ENCODE measurements at places on chromosomes 11 and 22. TPM values are rescaled to one million over a fixed set of nuclear protein-coding genes. Genes with fewer than 3 reads are reported as not detected.

TSSK2 gene
- not detected for total RNA-seq

PITPNM1 gene
- 21.9 TPM for total RNA-seq

C11orf97 gene
- not detected for total RNA-seq

OR8K3 gene
- not detected for total RNA-seq

SIK2 gene
- 16.7 TPM for total RNA-seq

GGTLC3 gene
- total RNA-seq, result not detected

DNA sequence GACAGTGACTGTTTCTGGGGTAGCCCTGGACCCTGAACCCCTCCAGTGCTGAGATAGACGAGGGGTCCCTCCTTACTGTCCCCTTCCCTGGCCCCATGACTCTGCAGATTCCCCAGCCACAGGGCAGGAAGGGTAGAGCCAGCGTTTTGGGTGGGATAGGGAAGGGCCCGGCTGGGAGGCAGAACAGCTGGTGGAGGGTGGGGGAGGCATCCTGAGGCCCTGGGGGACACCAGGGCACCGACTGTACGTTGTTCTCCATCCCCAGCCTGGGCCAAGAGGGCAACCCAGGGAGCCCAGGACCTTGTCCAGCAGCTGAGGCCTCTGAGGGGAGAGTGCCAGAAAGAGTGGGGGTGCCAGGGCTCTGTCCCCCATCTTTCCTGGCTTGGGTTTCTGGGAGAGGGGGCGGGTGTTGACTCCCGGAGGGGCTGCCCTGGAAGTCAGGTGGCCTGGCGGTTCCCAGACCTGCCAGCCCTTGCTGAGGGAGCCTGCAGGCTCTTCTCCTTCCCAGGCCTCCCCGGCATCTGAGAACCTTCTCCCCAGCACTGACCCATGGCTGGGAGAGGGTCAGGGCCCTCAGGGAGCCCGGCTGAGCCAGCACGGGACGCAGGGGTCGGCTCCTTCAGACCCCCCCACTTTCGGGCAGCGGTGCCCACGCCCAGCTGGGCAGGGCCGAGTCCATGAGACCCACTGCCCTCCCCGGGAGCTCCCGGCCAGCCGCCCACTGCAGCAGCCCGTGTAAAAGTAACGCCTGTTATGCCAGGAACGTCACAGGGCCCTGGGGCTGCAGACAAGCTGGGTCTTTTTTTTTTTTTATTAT lies 30.3 kb downstream of the IGF2 start:
- no peak for DNase-seq

- DNase-seq, result no peak
Measured at GRCh38 chr22:41525450-41526225, 18.6 kb downstream of the POLR3H start.

DNA sequence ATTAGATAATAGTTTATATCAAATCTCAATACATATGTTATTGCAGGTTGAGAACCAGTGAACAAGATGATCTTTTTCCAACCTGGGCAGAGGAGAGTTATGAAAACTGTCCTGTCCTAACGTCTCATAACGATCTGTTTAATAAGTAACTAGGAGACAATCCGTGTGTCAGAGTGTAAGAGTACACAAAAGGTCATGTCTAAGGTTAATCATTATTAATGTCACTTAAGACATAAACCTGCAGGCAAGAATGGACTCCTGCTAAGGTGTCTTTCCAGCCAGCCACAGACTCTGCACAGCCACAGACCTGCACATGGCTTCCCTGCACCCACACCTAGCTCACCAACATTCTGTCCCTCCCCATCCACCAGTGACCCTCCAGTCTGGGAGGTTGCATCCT lies 10.1 kb downstream of the SLC5A4 start:
- no peak for DNase-seq

DNA sequence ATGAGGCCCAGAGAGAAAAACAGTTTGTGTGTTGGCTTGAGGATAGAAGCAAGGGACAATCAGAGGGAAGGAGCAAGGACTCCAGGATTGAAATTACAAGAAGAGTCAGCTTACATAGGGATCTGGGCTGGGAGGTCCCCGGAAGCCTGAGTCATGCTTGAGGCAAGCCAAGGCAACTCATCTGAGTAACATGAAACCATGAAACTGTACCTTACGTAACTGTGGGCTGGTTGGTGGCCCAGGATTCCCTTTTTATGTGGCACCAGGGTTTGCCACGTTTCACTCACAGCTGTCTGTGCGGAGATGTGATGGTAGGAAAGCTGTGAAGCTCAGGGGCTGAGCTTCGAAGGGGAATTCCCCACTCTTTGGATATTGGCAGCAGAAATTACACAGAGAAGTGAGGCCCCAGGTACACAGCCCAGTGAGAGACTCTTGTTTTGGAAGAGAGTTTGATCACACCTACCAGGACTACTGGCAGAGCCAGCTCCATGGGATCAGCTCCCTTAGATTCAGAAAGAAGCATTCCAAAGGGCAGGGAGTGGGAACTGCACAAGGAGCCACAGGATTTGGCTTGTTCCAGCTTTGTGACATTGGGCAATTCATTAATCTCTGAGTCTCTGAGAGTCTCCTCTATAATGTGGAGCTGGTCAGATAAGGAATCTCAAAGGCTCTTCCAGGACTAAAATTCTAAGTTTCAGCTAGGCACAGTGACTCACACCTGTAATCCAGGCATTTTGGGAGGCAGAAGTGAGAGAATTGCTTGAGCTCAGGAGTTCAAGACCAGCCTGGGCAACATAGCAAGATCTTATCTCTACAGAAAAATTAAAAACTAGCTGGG lies 7.8 kb downstream of the SLC5A1 start:
- no peak for DNase-seq

- DNase-seq, result no peak
Measured at GRCh38 chr22:27895600-27895999, 23.5 kb downstream of the PITPNB start.

DNA sequence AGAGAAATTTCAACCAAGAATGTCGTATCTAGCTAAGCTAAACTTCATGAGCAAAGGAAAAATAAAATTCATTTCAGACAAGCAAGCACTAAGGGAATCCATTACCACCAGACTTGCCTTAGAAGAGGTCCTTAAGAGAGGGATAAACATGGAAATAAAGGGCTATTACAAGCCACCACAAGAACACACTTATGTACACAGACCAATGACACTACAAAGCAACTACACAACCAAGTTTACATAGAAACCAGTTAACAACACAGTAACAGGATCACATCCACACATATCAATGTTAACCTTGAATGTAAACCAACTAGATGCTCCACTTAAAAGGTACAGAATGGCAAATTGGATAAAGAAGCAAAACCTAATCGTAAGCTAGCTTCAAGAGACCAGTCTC lies 38.0 kb downstream of the TMEM123 start:
- no peak for DNase-seq

DNA sequence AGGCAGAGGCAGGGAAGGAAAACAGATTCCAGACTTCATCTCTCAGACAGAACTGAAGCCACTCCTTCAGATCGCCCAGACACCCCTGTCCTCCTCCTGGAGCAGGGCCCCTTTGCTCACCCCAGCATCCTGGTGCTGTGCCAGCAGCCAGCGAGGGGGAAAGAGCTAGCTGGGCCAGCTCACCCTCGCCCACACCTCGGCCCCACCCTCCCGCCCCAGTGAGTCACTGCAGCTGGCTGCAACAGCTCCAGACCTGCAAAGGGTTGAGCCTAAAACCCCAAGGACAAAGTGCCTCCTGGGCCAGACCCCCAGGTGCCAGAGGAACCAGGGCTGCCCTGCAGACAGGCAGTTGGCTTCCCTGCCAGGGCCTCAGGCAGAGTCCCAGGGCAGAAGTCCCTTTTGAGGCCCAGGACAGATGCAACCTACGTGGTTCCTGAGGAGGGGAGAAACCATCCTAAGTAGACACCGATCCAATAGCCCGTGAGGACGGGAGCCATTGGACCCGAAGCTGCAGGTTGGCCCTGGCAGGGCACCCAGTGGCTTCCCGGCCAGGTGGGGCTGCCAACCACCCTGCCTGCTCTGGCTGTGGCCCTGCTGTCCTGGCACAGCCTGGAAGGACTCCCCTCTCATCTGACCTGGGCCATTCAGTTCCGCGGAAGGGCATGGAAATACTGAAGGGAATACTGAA lies 7.2 kb downstream of the AHNAK start:
- peak; percentile 93 for DNase-seq

GRCh38 chr11:119509969-119510401 lies 87.0 kb upstream of the THY1 start:
- DNase-seq, result no peak

DNA sequence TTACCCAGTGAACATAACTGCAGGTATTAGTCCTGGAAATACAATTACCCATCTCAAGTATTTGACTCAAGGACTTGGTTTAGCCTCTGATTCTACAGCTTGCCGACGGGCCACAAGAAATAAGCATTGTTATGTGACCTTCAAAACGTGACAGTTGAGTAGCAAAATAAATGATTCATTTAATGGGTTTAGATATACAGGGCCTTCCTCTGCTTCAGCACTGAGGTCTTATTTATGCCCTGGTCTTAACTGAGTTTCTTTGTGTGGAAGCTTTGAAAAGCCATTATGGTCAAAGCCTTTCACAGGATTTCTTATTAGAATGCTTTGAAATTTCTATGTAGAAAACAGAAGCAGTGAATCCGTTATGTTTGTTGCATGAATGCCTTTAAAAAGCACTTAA lies 899.2 kb upstream of the API5 start:
- DNase-seq, result no peak

DNA sequence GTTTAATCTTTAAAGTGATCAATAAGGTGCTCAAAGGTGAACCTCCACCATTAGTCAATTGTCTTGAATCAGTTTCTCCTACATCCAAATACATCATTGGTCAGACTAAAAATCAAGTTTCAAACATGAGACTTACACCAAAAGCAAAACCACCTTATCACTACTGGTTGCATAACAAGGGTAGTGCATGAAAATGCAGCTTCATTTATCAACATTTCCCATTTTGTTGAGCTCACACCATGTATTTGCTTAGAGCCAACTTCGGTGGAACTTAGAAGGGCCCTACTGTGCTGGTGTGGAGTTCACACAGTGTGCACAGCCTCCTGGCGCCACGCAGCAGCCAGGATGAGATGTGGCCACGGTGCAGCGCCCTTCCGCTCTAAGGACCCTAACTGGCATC lies 23.1 kb upstream of the PHLDA2 start:
- no peak for DNase-seq

DNA sequence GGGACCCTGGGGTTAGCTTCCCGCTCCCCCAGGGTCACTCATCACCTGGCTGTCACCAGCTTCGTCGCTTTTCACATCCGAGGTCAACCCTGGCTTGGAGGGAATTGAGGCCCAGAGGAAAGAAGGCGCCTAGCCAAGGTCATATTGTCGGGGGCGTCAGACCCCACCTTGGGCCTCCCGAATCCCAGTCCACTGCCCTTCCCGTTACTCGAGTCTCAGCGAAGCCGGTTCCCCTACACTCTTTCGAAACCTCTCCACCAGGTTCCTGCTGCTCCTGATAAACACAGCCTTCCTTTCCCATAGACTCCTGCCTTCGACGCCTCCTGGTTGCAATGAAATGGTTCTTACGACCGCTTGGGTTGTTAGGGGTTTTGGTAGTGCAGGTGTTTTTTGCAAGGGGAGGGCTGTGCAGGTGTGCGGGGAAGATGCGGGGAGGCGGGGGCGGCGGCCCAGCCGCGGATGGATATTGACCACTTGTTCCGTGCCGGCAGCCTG lies 642 bp downstream of the NAA40 start:
- DNase-seq, result no peak

GRCh38 chr11:37647767-37648166 lies 1049.7 kb upstream of the RAG2 start:
- no peak for DNase-seq

- DNase-seq, result no peak
Measured at GRCh38 chr22:38844315-38845003, 631 bp upstream of the NPTXR start.

GRCh38 chr22:28424427-28425080 lies 255.1 kb downstream of the TTC28 start:
- DNase-seq, result no peak

GRCh38 chr11:92035488-92035887 lies 189.1 kb upstream of the FAT3 start:
- no peak for DNase-seq

- DNase-seq, result no peak
Measured at GRCh38 chr11:41201156-41201555, 258.3 kb downstream of the LRRC4C start.

DNA sequence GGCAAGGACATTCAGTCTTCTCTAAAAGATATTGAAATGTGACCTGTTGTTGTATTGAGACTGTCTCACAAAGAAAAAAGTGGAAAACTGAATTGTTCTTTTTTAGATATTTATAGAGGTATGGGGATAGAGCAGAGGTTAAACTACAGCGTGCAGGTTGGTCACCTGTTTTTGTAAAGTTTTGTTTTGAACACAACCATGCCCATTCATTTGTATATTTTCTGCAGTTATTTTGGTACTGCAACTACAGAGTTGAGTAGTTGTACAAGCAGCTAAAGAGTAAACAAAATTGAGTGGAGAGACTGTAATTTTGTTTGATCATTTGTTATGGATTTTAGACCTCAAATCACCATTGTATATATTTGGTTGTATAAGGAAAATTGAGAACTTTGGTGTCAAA lies 11.3 kb downstream of the EED start:
- DNase-seq, result no peak

DNA sequence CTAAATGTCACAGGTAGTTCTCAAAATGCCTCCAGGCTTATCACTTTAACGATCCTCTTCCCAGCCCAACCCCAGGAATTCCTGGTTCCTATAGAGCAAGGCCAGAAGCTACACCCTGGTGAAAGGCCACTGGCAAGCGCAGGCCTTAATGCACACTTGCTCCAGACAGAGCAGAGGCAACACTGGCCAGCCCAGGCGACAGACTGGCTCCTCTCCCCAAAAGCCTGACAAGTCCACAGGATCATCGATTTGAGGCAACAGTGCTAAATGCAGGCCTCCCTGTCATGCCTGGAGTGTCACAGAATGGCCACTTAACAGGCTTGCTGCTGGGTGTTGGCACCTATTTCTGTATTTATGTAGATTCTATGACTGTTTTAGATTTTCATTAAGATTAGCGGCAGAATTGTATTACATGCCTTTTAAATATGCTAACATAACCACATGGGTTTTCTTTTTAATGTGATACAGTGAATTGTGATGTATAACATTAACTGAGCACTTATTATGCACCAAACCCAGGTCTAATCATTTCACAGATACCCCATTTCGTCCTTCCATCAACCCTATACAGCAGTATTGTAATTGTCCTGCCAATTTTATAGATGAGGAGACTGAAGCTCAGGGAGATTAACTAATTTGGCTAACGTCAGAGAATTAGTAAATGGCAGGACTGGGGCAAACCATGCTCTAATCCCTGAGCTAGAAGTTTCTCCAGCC lies 38.6 kb downstream of the PACSIN2 start:
- DNase-seq, result no peak

DNA sequence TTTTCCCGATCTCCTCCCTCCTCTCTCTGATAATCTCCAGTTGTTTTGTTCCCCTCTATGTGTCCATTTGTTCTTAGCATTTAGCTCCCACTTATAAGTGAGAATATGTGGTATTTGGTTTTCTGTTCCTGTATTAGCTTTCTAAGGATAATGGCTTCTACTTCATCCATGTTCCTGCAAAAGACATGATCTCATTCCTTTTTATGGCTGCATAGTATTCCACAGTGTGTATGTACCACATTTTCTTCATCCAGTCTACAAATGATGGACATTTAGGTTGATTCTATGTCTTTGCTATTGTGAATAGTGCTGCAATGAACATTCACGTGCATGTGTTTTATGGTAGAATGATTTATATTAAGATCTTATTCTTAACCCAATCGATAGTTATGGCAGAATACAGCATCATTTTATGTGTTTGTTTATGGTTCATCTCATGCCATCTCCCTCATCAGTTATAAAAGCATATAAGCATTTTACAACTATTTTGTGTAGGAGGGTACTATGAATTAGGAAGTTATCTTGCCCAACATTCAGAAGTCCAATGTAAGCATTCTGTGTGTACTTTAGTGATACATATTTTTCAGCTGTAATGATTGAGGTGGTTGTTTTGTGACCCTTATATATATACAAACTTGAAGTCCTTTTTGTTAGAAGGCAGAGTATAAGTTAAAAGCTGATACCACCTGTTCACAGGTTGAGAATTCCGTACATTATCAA lies 3.2 kb downstream of the MS4A3 start:
- no peak for DNase-seq
